ENCODE measurements at places on chromosomes 12 and 14. TPM values are rescaled to one million over a fixed set of nuclear protein-coding genes. Genes with fewer than 3 reads are reported as not detected.

DNA sequence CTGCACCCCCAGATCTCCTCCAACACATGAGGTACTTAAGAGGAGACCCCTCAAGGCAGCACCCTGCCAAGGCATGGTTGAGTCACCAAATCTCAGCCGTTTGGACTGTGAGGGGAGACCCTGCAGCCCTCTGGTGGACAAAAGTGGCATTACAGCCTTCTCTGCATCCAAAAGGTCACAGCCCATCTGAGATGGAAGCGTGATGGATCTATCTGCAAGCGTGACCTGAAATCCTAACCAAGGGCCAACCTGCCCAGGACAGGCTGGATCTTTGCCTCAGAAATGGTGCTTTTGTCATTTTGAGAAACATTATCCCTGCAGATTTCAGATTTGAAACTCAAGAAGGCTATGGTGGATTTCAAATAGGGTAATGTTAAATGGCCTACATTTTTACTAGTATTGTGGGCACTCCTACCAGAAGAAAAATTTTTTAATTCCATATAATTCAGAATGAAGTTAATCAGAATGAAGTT is 23.7 kb upstream of the DHRS4 start:
- H3K36me3 ChIP-seq = no peaks in the 10 kb centered on the region
- DNase-seq = peak; percentile 91
- H3K4me1 ChIP-seq = no peaks in the 10 kb centered on the region
- H3K27ac ChIP-seq = no peak overlapping the region

DNA sequence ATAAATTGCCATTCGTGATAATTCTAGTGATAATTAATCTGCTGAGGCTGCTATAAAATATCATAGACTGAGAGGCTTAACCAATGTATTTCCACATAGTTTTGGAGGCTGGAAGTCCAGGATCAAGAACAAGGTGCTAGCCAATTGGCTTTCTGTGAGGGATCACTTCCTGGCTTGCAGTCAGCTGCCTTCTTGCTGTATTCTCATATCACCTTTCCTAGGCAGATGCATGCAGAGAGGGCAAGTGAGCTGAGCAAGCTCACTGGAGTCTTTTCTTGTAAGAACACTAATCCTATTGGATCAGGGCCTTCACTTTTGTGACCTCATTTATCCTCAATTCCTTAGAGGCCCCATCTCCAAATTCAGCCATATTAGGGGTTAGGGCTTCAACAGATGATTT is 640.7 kb downstream of the DIO2 start:
- H3K4me1 ChIP-seq = peaks cover 6% of the 10 kb centered on the region
- H3K36me3 ChIP-seq = no peaks in the 10 kb centered on the region
- H3K27ac ChIP-seq = no peak overlapping the region

DNA sequence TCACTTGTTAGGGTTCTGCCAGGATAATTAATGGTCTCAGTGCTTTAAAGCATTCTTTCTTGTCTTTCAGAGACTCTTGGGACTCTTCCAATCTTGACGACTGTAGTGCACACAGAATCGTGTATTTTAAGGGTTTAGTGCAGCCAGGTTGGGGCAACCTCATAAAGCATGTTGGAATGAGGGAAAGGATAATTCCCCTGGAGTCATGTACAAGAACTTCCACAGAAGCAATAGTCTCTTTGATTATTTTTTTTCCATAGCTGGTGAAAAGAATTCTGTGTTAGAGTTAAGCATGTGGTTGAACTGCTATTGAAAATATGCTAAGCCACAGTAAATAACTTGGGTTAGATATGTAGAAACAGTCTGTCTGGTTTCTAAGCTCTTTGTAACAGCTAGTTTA is 246.8 kb upstream of the DAAM1 start:
- DNase-seq = no peak
- peaks cover 4% of the 10 kb centered on the region for H3K36me3 ChIP-seq
- peaks cover 6% of the 10 kb centered on the region for H3K4me1 ChIP-seq
- no peak overlapping the region for H3K4me3 ChIP-seq
- no peak overlapping the region for H3K27ac ChIP-seq

- no peak for DNase-seq
- H3K36me3 ChIP-seq = no peaks in the 10 kb centered on the region
- peak within 1 kb of the TSS; percentile 38 for H3K4me3 ChIP-seq
- peaks cover 5% of the 10 kb centered on the region for H3K4me1 ChIP-seq
- H3K27ac ChIP-seq = no peak within 1 kb of the TSS
These were observed at the start of gene CLEC14A for GRCh38 chr14:38255673-38256532. CLEC14A (minus strand) TSS chr14:38256093; CDS start chr14:38256022, 71 bp downstream.

GRCh38 chr12:3537719-3538465 is 46.9 kb downstream of the PRMT8 start:
- no peaks in the 10 kb centered on the region for H3K4me1 ChIP-seq
- no peak overlapping the region for H3K4me3 ChIP-seq
- DNase-seq = peak; percentile 36
- peaks cover 10% of the 10 kb centered on the region for H3K27me3 ChIP-seq
- no peaks in the 10 kb centered on the region for H3K36me3 ChIP-seq

DNA sequence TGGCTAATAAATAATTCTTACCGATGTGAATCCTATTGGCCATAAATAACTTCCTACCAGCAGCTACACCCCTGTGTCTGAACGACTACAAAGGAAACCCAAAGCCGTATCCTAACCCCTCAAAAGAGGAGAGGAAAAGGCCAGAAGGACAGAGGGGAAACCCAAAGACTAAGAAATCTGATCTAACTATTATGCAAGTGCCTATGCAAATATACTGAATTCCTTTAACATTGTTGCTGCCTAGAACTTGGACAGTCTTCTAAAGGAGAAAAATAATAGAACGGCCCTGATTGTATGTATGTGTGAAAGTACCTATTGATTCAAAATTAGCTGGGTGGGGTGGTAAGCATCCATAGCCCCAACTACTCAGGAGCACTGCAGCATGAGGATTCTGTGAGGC is 997 bp downstream of the PLEKHG7 start:
- H3K27ac ChIP-seq = no peak overlapping the region
- peaks cover 2% of the 10 kb centered on the region for H3K27me3 ChIP-seq
- no peak for DNase-seq
- H3K36me3 ChIP-seq = no peaks in the 10 kb centered on the region

- no peak overlapping the region for H3K4me3 ChIP-seq
- peaks cover 3% of the 10 kb centered on the region for H3K36me3 ChIP-seq
- peak overlapping the region; percentile 38 for H3K27ac ChIP-seq
- no peaks in the 10 kb centered on the region for H3K27me3 ChIP-seq
These were observed 60.0 kb upstream of the PNMA1 start for GRCh38 chr14:73774241-73774570.

GRCh38 chr14:87491816-87492215 is 501.2 kb downstream of the GALC start:
- DNase-seq = no peak
- H3K27ac ChIP-seq = no peak overlapping the region
- H3K4me1 ChIP-seq = no peaks in the 10 kb centered on the region
- H3K36me3 ChIP-seq = no peaks in the 10 kb centered on the region
- H3K4me3 ChIP-seq = no peak overlapping the region
- H3K27me3 ChIP-seq = no peaks in the 10 kb centered on the region

The REP15 gene
- total RNA-seq = 1.6 TPM

GRCh38 chr12:6088921-6089747 is 35.3 kb downstream of the VWF start:
- no peak overlapping the region for H3K27ac ChIP-seq
- no peak overlapping the region for H3K4me3 ChIP-seq
- H3K36me3 ChIP-seq = peaks cover 2% of the 10 kb centered on the region
- no peaks in the 10 kb centered on the region for H3K27me3 ChIP-seq
- peaks cover 55% of the 10 kb centered on the region for H3K4me1 ChIP-seq

DNA sequence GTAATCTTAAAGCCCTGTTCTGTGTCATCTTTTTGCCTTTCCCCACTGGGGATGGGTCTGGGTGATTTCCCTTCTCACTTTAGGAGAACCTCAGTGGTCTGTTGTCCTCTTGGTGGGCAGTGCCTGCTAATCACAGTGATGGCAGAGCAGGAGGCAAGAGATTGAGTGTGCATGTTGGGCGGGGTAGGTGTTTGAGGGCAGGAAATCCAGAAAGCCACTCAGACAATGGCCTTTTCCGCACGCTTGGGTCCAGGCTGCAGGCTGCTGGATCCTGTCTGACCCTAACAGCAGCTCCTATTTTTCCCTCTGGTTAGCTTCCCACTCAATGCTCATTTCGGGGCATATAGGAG is 13.7 kb upstream of the ITGA5 start:
- no peaks in the 10 kb centered on the region for H3K36me3 ChIP-seq
- no peak overlapping the region for H3K27ac ChIP-seq
- H3K4me1 ChIP-seq = peaks cover 15% of the 10 kb centered on the region
- DNase-seq = no peak

DNA sequence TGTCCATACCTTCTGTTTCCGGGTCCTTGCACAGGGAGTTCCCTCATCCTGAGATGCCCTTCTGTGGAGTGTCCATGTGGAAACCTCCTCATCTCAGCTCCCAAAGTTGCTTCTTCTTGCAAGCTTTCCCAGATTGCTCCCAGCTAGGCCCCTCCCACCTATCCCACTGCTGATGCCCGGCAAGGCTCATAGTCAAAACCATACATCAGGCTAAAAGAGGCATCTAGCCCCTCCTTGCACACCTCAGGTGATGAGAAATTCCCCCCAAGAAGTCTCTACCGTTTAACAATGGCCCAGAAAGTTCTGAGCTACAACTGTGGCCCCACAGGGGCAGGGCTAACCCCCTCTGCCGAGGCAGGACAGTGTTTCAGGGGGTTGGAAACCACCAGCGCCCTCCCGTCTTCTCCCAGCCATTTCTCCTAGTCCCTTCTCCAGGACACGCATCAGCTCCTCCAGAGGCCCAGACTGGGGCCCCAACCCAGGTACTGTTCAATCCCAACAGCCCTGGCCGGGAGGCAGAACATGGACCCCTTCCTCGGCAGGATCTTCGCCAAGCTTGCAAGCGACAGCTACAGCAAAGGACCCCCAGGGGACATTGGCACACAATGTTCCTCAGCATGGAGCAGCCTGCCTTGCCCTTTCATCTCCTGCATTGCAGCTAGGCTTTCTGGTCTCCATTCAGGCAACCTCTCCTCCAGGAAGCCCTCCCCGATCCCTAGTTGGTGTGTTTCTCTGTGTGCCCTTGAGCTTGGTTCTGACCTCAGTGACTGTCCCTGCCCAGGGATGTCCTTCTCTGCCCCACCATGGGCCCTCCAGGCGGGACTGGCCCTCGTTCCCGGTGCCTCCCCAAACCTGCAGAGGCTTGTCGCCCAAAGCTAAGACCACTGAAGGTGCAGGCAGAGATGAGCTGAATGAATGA is 4.5 kb upstream of the BEGAIN start:
- no peaks in the 10 kb centered on the region for H3K36me3 ChIP-seq
- H3K4me1 ChIP-seq = peaks cover 2% of the 10 kb centered on the region
- peaks cover 34% of the 10 kb centered on the region for H3K27me3 ChIP-seq
- no peak overlapping the region for H3K27ac ChIP-seq
- H3K4me3 ChIP-seq = no peak overlapping the region

DNA sequence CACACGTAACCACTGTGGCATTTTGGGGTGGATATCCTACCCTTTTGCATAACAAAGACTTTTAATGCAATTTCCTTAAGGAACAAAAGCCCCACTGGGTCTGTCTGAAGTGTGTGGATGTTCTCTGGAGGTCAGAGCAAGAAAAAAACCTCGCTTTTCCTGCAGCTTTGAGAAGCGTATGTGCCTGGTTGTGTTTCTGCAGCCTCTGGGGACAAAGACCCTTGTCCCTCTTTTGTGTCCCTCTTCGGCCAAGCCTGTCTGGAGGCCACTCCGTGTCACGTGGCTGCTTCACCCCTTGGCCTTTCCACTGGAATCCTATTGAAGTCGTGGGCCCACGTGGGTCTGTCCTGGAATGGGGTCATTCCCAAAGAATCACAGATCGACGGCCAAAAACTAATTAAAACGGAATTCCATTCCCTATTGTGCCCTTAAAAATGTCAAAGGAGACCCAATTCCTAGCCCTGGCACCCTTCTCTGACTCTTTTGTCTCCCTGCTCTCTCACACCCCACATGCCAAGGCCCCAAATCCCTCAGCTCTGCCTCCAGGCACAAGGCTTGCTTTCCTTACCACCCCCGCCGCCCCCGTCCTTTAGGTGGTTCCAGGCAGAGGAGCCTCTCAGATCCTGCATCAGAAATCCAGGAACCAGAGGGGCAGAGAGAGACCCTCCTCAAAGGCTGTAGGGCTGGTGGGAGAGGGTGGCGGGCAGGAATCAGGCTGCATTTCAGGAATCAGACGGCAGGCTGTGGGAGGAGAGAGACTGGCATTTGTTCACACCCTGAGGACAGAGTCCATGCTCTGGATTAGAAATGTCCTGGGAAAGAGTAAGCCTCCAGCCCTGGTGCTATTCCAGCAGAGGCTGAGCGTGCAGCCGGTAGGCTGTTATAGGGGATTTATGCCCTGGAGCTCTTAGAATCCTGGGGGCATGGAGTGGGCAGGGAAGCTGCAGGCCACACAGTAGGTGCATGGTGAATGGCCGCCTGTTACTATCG is 12.6 kb upstream of the CYP46A1 start:
- H3K4me1 ChIP-seq = peaks cover 24% of the 10 kb centered on the region
- H3K4me3 ChIP-seq = no peak overlapping the region
- peaks cover 4% of the 10 kb centered on the region for H3K36me3 ChIP-seq
- no peaks in the 10 kb centered on the region for H3K27me3 ChIP-seq
- no peak for DNase-seq

- H3K4me3 ChIP-seq = no peak overlapping the region
- H3K27ac ChIP-seq = no peak overlapping the region
- no peak for DNase-seq
- peaks cover 13% of the 10 kb centered on the region for H3K4me1 ChIP-seq
- H3K27me3 ChIP-seq = no peaks in the 10 kb centered on the region
These were observed 121.0 kb downstream of the FBXL14 start for GRCh38 chr12:1473418-1473817.

DNA sequence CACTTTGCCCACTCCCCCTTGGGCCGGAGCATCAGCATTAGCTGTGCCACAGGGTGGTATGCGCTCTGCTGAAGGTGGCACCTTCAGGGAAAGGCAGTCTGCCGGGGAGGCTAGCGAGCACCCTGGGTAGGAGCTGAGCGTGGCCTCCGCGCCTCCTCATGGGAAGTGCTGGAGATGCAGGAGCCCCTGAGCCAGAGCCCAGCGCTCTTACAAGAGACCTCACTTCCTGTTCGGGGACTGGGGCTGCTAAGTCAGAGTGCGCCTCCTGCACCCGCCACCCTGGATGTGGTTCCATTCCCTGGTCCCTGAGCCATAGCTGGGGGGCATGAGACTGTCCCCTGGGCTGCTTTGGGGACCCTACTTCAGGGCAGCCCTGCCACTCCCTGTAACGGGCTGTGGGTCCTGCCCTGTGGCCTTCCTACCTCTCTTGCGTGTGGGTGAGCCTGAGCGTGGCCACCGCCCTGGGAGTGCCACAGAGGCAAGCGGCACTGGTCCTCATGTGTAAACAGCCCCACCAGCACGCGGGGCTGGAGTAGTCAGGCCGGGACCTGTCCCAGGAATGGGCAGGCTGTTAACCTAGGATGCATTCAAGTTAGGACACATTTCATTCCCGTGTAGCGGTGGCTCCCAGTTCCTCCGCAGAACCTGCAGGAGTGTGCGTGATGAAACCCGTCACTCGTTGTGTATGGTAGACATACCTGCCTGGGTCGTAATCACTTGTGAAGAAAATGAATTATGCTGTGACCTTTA is 19.4 kb downstream of the COA8 start:
- peaks cover 2% of the 10 kb centered on the region for H3K4me1 ChIP-seq
- peaks cover 15% of the 10 kb centered on the region for H3K36me3 ChIP-seq
- no peak overlapping the region for H3K4me3 ChIP-seq
- no peak overlapping the region for H3K27ac ChIP-seq
- H3K27me3 ChIP-seq = no peaks in the 10 kb centered on the region

GRCh38 chr12:47970843-47971242 is 7.4 kb downstream of the TMEM106C start:
- no peak overlapping the region for H3K27ac ChIP-seq
- no peaks in the 10 kb centered on the region for H3K27me3 ChIP-seq
- DNase-seq = no peak
